ENCODE measurements at places on chromosomes 7 and 10.

GRCh38 chr7:50584793-50585408, 19.7 kb upstream of the DDC start:
- no peak for DNase-seq

- DNase-seq, result peak; percentile 44
Observed at GRCh38 chr10:92801978-92802872, 46.1 kb upstream of the EXOC6 start.

DNA sequence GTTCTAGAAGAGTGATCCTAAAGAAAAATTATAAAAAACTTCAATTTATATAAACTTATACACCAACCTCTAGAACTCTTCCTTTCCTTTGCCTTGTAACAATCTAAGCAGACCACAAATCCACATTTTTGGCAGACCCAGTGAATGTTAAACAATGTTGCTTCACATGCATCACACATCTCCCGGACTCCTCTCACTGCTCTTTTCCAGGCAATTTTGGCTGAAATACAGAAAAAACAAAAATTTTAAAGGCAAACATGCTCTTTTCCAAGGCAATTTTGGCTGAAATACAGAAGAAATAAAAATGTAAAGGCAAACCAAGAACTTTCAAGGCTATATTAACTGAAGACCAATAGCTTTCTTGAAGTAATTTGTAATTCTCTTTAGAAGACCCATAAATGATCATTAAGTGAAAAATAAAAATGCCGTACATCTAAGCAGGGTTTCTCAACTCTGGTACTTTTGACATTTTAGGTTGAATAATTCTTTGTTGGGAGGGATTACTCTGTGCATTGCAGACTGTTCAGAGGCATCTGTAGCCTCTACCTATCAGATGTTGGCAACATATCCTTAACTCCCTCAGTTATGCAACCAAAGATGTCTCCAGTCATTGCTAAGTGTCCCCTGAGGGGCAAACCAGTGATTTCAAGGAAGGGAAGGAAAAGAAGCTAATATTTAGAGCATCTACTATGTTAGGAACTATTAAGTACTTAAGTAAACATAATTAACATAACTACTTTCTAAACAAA, 64.4 kb downstream of the NRBF2 start:
- DNase-seq, result no peak

DNA sequence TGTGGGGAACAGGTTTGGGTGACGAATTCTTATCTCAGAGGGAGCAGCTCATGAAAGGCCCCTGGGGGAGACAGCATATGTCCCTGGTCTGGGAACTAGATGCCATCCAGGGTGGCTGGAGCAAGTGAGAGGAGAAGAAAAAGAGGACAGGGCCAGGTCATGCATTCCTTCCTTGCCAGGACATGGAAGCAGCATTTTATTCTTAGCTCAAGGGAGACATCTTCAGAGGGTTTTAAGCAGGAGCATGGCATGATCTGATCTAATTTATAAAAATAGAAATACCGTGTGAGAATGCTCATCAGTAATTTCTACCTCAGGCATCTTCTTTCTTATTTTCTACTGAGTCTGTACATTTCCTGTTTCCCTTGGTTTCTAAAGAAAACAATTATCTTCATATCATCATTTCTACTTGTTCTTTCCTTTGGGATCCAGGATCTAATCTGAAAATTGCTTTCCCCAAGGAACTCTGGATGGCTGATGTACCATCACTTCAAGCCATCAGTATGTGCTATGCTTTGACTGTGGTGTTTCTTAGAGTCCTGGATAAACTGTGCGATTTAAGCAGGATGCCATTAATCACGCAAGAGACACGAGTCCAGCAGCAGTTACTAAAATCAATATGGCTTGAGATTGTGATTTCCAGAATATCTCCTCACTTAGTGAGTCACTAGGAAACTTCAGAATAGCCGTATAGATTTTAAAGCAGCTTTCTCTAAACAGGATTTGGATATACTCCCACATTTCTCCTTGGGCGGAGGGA, 386.2 kb downstream of the GALNT17 start:
- DNase-seq, result no peak

DNA sequence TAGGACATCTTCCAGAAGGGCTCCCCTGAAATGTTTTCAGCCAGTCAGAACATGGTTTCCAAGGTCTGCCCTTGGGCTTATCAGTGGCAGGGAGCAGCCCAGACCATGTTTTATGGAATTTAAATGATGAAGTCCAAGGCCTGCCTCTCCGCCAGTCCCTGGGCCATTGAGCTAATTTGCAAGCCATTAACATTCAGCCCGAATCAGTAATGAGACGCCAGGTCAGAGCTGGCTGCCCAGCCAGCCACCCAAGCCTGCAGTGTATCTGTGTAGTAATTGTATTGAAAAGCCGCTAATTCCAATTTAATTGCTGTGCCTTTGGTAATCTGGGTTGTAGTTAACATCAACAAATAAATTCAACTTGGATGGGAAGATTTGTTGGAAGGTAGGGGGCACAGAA, 131.4 kb downstream of the PAXIP1 start:
- no peak for DNase-seq

DNA sequence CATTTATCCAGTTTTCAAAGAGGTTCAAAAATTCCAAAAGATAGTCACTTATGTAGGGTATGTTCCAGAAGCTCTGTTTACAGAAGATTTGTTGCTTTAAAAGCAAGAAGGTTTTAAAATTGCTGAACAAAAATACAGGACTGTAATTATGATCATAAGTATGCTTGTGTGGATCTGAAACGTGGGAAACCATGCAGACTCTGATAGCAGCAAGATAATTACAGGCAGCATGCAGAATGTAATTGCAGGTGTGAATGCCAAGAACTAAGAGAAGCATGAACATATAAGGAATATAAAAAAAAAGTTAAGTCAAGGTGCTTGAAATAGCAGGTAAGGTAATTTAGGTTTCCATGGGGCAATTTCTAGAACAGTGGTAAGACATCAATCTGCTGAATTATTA, 405.7 kb downstream of the ARL4A start:
- DNase-seq, result no peak

GRCh38 chr7:47477191-47478016, 104.5 kb downstream of the TNS3 start:
- DNase-seq, result no peak

DNA sequence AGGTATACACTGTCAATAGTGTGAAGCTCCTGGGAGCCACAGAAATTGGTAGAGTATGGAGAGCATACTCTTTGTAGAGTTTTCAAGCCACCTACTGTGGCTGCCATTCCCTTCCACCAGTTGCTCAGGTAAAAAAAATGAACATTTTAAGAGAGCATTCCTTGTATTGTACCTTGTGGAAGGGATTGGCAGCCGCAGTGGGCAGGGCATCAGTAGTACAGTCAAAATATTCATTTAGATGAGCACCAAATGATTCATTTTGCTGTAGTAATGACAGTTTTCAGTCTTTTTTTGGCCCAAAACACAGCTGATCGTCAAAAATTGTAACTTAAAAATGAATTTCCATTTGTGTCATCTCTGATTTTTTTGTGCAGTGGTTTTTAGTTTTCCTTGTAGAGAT, 304.9 kb downstream of the ATRNL1 start:
- DNase-seq, result no peak

DNA sequence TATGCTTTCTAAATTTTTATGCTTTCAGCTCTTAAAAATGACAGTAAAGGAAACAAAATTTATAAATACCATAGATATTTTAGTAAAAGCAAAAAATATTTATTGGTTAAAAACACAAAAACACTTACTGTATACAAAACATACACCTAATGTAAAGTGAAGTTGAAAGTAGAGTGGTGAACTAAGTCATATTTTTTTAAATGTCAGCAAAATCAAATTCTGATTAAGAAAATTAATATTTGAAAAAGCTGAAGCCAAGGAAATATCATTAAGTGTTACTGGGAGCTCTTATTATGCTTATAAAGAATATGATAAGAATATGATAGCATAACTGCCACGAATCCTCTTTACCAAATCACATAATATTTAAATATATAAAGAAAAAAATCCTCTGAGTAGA, 65.3 kb upstream of the PLXDC2 start:
- DNase-seq, result no peak

GRCh38 chr7:69843653-69844052, 245.4 kb downstream of the AUTS2 start:
- DNase-seq, result no peak

- DNase-seq, result no peak
Observed at GRCh38 chr7:74561898-74562613, 95.5 kb upstream of the GTF2I start.

GRCh38 chr10:6916601-6917000, 336.5 kb upstream of the PRKCQ start:
- no peak for DNase-seq

DNA sequence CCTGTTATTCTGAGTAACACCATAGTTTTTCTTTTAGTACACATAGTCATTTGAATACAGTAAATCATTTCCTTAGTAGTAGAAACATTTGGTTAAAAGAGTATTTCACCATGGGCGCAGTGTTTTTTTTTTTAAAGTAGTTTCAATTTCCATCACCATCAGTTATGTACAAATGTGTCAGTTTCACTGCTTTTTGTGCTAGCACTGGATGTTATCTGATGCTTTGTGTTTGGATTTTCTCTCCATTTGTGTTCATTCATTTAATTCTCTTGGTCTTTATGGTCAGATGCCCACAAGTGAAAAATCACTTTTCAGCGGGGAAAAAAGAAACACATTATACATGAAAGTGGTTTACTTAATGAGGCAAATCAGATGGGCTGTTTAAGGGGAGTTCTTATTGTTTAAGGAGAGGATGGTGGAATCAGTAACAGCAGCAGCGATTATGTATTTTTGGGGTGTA, 16.0 kb upstream of the HK1 start:
- DNase-seq, result no peak

DNA sequence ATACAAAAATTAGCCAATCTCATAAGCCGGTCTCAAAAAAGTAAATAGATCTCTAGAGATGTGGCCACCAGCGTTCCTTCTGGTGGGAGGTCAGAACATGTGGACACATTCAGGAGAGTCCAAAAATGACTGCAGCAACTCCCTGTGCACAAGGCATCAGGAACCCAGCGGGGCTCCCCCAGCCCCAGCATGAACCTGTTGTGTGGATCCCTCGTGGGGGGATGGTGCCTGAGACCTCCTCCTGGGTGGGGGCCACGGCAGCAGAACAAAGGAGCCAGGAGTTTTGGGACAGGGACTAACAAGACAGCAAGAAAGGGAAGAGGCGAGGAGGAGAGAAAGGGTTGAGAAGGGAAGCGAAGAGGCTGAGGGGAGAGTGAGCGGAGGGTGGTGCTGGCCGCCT, 121.8 kb downstream of the WDR37 start:
- no peak for DNase-seq

- no peak for DNase-seq
Observed at GRCh38 chr7:120837599-120837998, 20.3 kb downstream of the TSPAN12 start.

GRCh38 chr7:128962899-128963298, 25.2 kb downstream of the IRF5 start:
- DNase-seq, result no peak

GRCh38 chr7:45884136-45884535, 4.2 kb upstream of the IGFBP1 start:
- DNase-seq, result no peak

GRCh38 chr7:45863715-45864114, 9.2 kb downstream of the CCDC201 start:
- DNase-seq, result peak; percentile 14

DNA sequence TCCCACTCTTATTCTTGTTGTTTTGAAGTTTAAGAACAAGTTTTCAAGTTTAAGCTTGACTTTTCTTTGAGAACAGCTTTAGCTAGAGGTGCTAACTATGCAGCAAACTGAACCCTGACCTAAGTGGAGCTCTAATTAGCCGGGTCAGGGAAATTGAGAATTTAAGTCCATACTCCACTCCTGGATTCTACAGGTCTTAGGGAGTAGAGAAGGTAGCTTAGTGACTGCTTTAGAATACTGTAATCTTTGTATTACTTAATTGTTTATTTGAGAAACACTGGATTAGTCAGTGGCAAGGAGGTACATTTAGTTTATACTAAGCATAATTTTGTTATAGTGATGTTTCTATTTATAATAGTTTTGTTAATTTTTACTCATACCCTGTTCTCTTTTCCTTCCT, 74.6 kb upstream of the STRIP2 start:
- DNase-seq, result no peak

DNA sequence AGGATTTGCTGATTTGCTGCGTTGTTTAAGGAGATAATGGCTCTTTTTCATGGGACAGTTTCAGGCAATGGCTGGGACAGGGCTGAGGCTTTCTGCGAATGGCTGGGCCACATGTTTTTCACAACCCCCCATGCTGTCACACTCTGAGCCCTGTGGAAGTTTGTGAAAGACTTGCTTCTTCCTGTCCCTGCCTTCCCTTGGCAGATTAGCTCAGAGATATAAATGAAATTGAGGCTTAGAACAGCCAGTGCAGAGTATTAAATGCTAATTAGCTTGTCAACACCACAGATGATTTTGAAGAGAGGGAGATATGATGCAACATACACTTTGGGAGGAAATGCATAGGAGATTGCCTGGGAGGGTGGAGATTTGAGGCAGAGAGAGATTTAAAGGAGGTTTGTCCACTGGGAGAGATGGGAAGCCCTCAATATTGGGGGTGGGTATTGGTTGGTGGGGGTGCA, 232.0 kb downstream of the SH2D4B start:
- DNase-seq, result peak; percentile 72

- no peak for DNase-seq
Observed at GRCh38 chr10:112827086-112827485, 123.0 kb upstream of the TCF7L2 start.

GRCh38 chr10:108275895-108276685, 1111.6 kb upstream of the SORCS1 start:
- no peak for DNase-seq

- DNase-seq, result no peak
Observed at GRCh38 chr7:139538881-139539635, 15.6 kb downstream of the CLEC2L start.

GRCh38 chr7:24052572-24053260, 231.3 kb upstream of the NPY start:
- no peak for DNase-seq

GRCh38 chr10:132207536-132208461, 21.1 kb downstream of the DPYSL4 start:
- DNase-seq, result no peak

DNA sequence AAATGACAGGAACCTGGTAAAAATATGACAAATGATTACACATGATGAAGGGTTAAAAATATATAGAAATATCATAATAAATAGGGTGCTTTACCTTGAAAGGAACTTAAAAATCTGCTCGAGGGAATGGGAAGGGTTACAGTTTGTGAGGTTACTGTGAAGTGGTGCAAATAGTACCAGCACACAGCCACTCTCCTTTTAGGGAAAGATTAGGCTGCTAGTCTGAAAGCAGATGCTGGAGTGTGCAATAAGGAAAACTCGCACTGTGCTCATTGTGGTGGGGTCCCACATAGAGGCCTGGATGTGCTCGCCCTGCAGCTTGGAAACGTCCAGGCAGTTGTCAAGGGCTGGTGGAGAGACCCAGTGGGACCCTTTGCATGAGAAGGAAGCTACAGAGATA, 145.9 kb upstream of the TBX20 start:
- DNase-seq, result no peak

GRCh38 chr7:97731736-97732564, at the start of gene TAC1:
TSS of gene TAC1 (plus strand) at chr7:97732086. CDS start at chr7:97732613, 527 bp downstream.
- DNase-seq, result peak; percentile 54

GRCh38 chr10:122374859-122375678, 561 bp downstream of the PLEKHA1 start:
- DNase-seq, result peak; percentile 66

GRCh38 chr10:3427950-3428354, 255.4 kb upstream of the PITRM1 start:
- no peak for DNase-seq

GRCh38 chr7:110974441-110974840, 116.5 kb upstream of the LRRN3 start:
- DNase-seq, result no peak

- DNase-seq, result peak; percentile 17
Observed at GRCh38 chr7:768881-769504, 41.9 kb upstream of the PRKAR1B start.

- no peak for DNase-seq
Observed at GRCh38 chr10:30116041-30116491, 56.7 kb upstream of the JCAD start.
